ENCODE measurements at places on chromosomes 1 and 21. TPM values are rescaled to one million over a fixed set of nuclear protein-coding genes. Genes with fewer than 3 reads are reported as not detected.

The NTMT2 gene
- total RNA-seq, result not detected

The TSPAN1 gene
- total RNA-seq, result 0.39 TPM

The APOBEC4 gene
- total RNA-seq, result not detected

The MAP3K21 gene
- 1.5 TPM for total RNA-seq

The SPEN gene
- total RNA-seq, result 46.5 TPM

The KPRP gene
- total RNA-seq, result 0.89 TPM

Measured in skin of body (tissue), 3 donors.